ENCODE measurements at places on chromosomes 2 and 18.

DNA sequence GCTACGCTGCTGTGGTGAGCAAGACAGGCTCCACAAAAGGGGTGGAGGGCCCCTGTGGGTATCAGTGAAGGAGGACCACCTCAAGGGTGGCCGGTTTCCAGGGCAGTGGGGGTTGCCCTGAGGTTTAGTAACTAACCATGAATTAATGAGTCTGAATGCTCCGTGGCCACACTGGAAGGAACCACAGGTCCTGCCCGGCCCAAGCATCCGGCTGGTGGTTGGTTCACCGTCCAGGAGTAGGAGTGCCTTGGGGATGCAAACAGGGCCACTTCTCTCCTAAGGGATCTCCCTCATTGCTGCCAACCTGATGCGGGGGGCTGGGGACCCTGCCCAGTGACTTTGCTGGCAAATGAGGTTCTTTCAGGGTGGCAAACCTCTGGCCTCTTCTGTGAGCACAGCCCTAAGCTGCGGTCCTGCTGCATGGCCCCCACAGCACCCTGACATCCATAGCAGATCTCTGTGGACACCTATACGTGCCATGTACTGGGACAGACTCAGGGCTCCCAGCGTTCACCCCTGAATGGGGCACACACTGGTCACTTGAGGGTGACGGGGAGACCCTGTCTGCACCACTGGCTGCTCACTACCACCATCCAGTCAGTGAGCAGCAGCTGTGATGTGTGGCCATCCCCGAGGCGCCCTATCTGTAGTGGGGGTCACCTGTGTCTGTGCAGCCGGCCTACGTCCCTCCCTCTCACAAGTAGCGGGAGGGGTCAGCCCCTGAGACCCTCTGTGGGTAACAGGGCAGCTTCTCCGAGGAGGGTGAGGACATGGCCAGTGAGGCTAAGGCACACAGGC, 41.6 kb downstream of the HS6ST1 start:
- DNase-seq, result peak; percentile 59

DNA sequence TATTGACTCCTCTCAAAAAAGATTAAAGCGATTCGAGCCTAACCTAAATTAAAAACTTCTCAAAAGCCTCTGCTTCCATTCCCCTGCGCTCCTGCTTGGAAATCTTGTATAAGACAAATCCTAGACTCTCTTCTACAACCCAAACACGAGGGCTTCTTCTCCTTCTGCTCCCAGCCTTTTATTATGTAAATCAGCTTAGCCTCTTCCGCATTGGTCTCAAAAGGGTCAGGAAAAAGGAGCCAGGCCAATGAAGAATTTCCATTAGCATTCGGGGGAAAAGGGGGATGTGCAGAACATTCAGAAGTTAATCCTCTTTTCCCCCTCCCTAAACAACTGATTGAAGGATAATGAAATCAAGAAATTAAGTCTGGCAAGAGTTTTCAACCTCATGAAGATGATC, 107.9 kb downstream of the FAM124B start:
- DNase-seq, result no peak

- no peak for DNase-seq
These were observed 288.9 kb downstream of the SLC4A3 start for GRCh38 chr2:219916281-219916680.

- DNase-seq, result peak; percentile 67
These were observed 215.8 kb upstream of the DTNA start for GRCh38 chr18:34494359-34494696.

GRCh38 chr18:32915516-32915915, 142.7 kb upstream of the KLHL14 start:
- DNase-seq, result no peak

- no peak for DNase-seq
These were observed 53.6 kb upstream of the SLC14A1 start for GRCh38 chr18:45670281-45670962.

DNA sequence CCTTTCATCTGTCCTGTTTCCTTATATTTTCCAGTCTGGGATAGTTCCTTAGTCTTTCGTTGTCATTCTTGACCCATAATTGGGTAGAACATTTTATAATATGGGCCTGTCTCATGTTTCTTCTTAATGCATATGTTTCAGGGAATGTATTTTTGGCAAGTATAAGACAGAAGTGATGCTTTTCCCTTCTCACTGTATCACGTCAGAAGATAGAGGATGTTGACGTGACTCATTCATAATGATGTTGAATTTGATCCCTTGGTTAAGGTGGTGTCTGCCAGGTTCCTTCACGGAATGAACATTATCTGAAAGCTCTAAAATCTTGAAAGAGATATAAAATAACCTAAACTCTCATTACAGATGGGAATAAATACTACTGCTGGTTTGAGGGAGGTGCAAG, 18.8 kb downstream of the CDH7 start:
- DNase-seq, result no peak

DNA sequence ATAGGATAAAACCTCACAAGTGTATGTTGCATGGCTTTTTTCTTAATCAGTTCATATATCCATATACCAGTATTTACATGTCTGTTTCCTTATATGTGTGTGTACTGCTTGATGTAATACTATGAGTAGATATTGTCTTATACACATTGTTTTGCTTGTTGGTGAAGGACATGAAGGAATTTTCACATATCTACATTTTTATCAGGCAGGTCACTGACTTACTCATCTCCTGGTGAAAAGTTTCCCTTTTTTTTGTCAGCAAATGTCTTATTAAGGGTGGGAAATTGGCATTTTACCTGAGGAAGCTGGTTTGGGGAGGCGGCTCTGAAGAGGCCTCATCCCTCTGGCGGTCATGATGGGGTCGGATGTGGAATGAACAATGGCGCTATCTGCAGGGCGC, 61.4 kb upstream of the LYPD1 start:
- no peak for DNase-seq

DNA sequence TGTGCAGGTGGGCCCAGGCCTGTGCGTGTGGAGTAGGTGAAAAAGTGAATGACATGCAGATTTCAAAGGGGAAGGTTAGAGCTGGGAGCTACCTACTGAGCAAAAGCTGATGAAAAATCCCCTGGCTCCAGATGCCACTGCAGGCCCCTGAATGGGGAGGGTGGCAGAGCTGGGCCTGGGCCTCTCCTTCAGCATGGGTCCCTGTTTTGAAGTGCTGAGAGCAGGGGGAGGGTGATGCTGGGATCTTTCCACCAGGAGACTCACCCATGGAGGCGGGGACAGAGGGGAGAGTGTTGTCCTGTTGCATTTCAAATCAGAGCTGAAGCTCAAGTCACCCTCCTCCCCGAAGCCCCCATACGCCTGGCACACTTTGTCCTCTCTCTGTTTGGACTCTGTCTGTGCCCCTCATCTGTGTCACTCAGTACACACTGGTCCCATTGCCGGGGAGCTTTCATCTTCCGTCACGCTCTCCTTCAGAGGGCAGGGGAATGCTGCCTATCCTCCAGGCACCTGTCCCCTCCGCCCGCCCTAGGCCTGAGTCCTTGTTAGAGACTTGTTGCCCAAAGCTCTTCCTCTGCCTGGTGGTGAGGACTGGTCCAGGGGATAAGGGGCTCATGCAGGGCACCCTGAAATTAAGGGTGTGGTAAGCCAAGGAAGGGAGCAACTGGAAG, 206.6 kb downstream of the HAUS1 start:
- no peak for DNase-seq

GRCh38 chr2:119440873-119441272, 9.2 kb downstream of the TMEM37 start:
- DNase-seq, result peak; percentile 38

DNA sequence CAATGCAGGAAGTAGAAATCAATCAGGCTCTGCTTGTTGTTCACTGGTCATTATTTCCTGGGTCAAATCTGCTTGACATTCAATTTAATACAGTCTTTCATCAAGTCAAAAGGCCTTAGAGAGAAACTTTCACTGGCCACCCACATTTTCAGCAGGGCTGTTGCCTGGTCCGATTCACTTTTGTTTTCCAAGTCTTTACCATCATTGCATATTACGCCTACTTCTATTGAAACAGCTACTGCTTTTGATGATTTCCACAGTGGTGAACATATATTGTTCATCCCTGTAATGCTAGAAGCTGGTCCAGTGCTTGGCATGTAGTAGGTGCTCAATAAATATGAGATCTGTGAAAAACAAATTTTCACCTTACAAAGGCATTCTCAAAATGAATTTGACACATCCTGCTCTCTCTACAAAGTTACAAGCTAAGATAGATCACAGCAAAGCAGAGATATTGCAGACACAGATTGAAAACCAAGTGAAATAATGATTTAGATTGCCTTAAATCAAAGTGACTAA, 600.1 kb downstream of the ARHGAP15 start:
- DNase-seq, result no peak

GRCh38 chr18:71136487-71136886, 847.6 kb downstream of the SOCS6 start:
- DNase-seq, result no peak

GRCh38 chr2:10883801-10884478, 27.8 kb upstream of the KCNF1 start:
- peak; percentile 33 for DNase-seq

- DNase-seq, result no peak
These were observed 48.0 kb downstream of the MGAT5 start for GRCh38 chr2:134301928-134302260.

- peak; percentile 66 for DNase-seq
These were observed 537.8 kb downstream of the LRRTM4 start for GRCh38 chr2:76984359-76984758.

GRCh38 chr2:30074023-30074422, 72.8 kb upstream of the YPEL5 start:
- no peak for DNase-seq

- no peak for DNase-seq
These were observed 23.1 kb upstream of the PNO1 start for GRCh38 chr2:68134554-68134953.

DNA sequence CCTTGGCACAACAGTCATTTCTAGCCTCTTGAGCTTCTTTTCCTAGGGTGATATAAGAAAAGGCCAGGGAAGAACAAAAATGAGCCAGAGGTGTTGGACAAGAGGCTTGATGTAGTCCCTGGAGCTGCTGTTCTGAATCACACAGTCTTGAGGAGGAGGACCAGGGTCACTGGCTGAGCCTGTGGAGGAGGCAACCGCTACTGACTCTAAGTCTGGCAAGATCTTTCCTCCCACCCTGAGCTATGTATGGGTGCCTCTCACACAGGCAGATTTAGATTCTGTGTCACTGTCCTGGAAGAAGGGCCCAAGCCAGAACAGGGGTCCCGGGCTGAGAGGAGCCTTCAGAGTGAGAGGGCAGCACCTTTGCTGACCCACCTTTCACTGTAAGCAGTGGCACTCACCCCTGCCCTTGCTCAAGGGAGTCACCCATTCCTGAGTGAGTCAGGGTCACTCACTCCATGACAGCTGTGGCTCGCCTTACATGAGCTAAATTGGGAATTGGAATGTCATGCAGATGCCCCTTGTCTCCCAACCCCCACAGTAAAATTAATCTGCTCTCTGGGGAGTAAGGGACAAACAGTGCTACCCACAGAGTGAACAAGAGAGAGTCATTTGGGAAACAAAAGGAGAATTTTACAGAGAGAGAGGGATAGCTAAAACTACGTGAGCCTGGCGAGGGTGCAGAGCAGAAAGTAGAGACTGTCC, at the start of gene TRIM54:
TSS of gene TRIM54 (plus strand) at position 575 of the 705 bp plus-strand sequence. CDS start 303 bp downstream, outside the sequence.
- DNase-seq, result peak; percentile 63

GRCh38 chr2:241279413-241279812, 36.1 kb downstream of the HDLBP start:
- peak; percentile 87 for DNase-seq

GRCh38 chr18:69697069-69697468, 250.6 kb downstream of the CD226 start:
- no peak for DNase-seq

DNA sequence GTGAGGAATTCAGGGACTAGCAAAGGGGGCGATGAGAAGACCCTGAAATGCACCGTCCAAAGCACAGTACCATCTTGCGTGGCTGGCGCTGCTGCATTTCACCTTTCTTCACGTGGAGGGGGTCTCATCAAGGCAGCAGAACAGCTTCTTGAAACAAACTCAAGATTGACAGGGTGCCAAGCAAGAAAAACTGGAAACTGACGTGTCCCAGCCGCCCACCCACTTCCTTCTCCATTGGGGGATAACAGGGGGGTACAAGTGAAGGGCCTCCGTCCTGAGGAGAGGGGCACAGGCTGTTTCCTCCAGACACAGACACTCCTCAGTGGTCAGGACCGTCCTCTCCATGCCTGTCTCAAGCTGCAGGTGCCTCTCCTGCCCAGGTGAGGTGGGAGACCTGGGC, 32.5 kb downstream of the HDAC4 start:
- no peak for DNase-seq

DNA sequence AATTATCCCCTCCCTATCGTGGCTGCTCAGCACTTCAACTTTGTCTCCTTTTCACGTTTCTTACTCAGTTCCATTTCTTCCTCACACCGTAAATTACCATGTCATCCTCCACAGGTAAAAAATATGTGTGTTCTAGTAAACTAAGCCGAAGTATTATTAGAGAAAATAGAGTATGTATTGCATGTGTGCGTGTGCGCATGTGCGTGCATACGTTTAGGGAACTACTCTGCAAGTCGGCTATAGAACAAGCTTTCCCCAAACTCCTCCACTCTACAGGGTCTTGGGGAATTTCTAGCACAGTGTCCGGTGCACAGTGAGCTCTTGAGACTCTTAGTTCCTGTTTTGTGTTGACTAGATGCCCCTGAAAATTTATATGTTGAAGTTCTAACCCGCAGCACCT, 9.1 kb upstream of the RAX start:
- DNase-seq, result no peak

DNA sequence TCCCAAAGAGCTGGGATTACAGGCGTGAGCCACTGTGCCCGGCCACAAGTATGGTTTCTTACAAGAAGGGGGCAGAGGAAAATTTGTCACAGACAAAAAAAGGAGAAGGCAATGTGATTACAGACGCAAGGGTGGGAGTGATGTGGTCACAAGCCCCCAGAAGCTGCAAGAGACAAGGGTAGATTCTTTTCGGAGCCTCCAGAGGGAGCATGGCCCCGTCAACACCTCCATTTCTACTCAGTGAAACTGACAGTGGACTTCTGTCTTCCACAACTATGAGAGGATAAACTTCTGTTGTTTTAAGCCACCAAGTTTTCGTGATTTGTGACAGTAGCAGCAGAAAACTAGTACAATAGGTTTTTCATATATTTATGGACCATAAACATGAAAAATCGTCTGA, 2.1 kb upstream of the TCF7L1 start:
- no peak for DNase-seq

GRCh38 chr2:32558492-32558891, 69.4 kb upstream of the TTC27 start:
- DNase-seq, result no peak

- peak; percentile 75 for DNase-seq
These were observed 622 bp downstream of the LRP2 start for GRCh38 chr2:169361706-169362117.

All from islet precursor cell (in vitro differentiated cells).